Cortex of kidney (tissue), 1 donor: ENCODE measurements at places on chromosomes 4 and X.

DNA sequence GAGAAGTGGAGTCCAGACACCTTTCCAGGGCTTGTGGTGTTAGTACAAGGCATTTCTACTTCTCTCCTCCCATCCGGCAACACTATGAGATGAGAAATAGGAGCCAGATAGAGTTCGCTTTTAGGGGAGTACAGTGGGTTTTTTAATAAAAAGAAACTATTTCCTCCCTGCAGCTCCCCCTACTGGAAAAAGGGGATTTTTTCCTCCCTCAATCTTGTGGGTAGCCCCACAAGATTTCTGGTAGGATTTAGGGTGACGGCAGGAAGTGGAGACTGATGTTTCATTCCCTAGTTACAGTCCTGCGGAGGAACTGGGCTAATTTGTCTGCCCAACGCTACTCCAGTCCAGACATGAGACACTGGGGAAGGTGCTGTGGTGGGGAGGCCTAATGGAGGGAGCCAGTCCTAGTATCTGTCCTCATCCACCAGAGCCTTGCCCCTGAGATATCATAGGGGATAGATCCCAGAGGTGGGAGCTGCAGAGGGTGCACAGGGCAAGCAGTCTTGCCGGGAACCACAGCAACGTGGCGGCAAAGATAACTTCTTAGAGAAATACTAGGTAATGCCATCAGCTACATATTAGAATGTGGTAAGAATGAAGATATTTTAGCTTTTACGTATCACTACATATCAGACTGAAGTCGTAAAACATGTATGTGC lies 45.5 kb upstream of the PRKG2 start:
- DNase-seq = no peak

DNA sequence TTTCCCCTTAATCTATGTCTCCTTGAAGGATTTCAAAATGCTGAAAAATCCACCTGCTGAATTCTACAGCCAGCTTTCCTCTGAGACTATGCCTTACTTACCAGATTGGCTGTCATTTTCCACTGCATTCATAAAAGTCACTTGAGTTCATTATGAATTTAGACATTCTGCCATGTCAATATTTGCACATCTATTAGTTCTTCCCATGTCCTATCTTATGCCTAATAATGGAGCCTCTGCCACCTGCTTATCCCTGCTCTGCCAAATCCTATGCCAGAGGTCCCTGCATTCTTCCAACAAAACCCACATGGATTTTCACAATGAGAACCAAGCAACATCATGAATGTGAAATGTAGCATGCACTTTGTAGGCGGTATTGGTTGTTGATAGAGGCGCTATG lies 42.6 kb downstream of the GASK1B start:
- no peak for DNase-seq

DNA sequence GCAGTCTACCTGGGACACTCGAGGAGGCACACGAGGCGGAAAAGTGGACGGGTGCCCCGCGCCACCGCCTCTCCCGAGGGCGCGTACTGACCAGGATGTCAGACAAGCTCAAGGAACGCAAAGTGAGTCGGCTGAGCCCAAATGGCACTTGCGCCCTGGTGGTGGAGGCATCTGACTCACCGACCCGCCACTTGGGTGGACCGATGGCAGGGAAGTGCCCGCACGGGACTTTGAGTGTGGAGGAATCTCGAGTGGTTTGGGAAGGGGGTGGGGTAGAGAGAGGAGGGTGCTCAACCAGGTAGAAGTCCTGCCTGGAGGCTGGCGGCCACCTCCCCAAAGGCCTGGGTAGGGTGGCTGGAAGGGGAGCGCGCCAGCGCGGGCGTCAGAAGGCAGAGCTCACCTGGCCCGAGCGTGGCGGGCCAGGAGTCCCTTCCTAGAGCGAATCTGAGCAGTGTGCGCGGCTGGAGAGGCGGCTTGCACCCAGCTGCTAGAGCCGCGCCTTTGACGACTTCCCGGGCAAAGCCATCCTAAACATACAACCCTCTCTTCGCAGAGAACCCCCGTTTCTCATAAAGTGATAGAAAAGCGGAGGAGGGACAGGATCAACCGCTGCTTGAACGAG lies 655 bp downstream of the HELT start:
- no peak for DNase-seq

DNA sequence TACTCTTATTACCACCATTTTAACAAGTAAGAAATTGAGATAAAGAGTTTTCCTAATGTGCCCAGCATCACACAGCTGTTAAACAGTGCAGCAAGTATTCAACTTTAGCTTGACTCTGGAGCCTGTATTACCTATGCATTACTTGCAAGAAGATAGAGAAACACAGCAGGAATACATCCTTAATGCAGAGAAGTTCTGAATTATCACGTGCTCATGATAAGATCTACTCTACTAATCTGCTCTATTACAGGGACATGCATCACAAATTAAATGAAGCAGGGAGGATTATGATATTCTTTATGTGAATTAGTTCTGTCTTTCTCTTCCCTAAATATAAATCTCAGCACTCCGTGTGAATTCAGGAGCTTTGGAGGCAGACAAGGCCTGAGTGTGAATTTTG lies 39.0 kb upstream of the PDGFC start:
- no peak for DNase-seq

- peak; percentile 91 for DNase-seq
Observed at GRCh38 chr4:10018818-10019461, 2.4 kb downstream of the SLC2A9 start.

DNA sequence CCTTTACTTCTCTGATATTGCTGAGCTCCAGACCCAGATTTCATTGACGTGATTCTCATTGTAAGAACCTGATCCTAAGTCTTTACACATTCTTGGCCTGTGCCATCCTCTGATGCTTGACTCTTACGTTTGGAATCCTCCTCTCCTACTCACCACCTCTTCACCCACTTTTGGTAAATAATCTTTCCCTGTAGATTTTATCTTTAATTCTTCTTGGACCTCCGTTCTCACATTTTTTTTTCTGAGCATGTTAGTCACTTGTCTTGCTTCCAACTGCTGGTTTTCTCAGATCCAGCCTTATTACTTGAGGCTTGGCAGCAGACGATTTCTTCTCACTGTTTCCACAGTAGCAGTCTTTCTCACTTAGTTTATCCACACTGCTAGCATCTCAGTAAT lies 12.4 kb upstream of the SH3RF1 start:
- no peak for DNase-seq

- no peak for DNase-seq
Observed at GRCh38 chr4:89757154-89757719, 79.7 kb downstream of the SNCA start.

GRCh38 chr4:160848901-160849760 lies 1314.7 kb downstream of the FSTL5 start:
- no peak for DNase-seq

DNA sequence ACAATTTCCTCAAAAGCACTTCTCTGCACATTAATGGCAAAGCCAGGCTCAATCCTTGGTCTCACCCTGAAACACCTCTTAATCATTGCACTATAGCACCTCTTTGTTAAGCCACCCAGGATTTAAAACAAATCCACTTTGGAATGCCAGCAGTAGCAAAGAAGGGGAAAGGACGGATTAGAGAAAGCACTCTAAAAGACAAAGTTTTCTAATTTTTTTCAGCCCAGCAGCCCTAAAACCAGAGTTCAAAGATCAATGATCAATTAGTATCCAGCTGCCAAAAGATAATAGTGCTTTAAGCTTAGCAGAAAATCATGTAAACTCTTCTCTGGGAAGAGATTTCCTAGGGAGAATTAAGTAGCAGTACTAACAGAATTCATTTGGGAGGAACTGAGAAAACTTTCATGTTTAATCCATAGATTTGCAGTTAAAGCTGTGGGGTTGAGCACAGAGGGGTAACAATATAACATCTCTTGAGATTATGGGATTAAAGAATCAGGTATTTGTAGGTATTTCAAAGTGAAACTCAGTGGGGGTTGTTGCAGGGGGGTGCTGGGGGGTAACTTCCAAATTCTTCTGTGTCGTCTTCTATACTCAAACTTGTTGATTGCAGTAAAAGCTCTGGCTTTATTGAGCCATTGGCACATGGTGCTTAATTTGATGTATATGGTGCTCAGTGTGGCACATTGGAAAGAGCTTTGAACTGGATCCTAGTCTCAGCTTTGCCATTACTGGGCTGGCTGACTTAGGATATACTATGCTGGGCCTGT lies 61.8 kb downstream of the LRRC66 start:
- no peak for DNase-seq

DNA sequence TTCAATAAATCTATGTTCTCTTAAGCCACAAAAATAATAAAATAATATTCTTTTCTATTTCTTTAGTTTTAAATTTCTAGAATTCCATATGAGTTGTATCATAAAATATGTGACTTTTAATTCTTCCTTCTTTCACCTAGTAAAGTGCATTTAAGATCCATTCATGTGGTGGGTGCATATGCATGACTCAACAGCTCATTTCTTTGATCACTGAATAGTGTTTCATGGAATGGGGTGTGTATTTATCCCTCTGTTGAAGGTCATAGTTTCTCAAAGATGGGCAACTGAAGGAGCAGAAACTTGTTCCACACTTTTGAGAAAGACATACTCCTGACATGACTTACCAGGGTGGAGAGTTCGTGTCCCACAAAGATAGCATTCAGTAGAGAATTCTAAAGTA lies 1230.3 kb upstream of the AGA start:
- no peak for DNase-seq

GRCh38 chr4:152973629-152974467 lies 37.7 kb downstream of the FHDC1 start:
- no peak for DNase-seq

- no peak for DNase-seq
Observed at GRCh38 chrX:31215277-31215815, 143.5 kb upstream of the FTHL17 start.

DNA sequence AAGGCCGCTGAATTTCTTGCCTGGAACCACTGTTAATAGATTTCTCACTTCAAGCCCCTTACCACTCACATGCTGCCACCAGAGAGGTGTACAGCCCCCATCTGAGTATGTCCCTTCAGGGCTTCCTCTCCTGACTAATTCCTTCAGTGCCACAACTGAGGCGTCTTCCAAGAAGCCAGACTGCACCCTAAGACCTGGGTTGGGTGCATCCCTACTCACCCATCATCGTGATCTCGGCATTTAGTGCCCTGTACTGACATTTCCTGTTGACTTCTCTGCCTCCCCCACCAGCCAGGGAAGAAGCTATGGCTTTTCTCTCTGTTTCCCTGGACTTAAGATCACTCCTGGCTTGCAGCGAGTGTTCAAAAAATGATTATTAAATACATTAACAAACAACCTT lies 40.4 kb upstream of the MAP3K15 start:
- no peak for DNase-seq

DNA sequence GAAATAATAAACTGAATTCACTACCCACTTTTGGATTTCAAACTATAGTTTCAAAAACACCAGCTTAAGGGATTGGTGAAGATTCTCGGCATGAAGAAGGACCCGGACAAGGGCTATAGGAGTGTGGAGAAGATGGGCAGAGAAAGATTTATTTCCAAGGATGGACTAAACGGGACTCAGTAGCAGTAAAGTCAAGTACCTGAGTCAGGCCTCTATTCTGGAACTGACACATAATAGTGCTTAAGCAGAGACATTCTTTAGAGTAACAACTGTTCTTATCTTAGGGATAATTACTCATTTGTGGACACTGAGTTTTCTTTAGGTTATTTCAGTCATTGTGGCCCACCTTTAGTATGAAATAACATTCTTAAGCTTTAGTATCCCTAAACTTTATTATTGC lies 134.6 kb downstream of the GATB start:
- no peak for DNase-seq

DNA sequence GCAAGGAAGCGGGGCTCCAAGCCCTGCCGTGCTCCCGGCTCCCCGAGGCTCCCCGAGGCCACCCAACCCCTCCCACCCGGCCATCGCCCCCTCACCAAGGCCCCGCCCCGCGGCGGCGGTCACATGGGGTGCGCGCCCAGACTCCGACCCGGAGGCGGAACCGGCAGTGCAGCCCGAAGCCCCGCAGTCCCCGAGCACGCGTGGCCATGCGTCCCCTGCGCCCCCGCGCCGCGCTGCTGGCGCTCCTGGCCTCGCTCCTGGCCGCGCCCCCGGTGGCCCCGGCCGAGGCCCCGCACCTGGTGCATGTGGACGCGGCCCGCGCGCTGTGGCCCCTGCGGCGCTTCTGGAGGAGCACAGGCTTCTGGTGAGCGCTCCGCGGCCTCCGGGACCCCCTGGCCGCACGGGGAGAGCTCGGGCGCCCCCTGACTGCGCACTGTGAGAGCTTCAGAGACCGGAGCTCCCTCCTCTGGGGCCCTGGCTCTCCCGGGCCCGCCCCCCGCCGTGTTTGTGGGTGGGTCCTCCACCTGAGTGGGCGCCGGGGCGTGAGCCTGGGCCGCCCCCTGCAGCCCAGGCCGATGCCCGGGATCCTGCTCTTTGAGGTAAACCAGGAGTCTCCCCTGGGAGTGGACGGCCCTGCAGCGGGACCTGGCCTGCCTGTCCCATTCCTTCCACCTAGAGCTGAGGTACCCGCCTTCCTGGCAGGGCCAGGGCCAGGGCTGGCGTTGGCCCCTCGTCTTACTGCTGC lies at the start of gene IDUA:
IDUA (plus strand) TSS at position 166 of the 745 bp plus-strand sequence; CDS start at position 207, 41 bp downstream.
- DNase-seq = no peak

DNA sequence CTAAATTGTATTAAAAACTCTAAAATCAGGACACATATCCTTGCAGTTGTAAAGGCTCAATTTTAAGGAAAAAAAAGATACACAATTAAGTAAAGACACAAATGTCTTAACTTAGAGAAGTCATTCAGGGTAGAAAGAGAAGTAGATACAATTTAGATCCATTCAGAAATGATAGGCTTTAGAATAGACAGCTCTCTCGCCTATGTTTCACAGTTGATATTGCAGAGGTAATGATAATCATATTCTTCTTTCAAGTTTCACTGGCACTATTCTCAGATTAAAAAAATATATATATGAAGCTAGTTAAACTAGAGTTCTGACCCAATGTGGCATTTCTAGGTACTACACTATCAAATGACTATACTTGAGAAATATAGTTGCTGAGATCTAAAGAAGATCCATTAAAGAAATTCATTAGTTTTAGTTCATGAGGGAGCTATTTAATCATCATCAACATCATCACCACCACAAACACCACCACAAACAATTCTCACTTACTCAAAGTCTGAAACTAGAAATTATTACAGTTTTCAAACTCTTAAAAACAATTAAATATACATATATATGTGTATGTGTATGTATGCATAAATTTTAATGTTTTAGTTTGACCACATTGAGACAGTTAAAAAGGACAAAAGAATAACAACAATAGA lies 93.1 kb downstream of the ANTXR2 start:
- no peak for DNase-seq

DNA sequence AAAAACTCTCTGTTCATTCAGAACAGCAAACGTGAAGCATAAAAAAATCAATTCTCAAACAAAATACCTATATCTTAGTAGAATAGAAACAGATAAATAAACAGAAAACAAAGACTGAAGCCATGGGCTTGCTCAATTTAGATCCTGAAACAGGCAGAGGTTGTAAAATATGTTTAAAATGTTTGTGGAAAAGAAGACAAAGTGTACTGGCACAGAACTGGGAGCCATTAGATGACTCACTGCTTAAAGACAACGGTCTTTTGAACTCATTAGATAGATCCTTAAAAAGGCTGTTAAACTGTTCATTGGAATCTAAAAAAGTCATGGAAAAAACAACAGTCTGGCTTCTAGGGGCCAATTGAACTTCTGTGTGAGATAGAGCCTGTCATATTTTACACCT lies 247.0 kb upstream of the NDST4 start:
- DNase-seq = no peak
